ENCODE measurements at places on chromosomes 5 and 9. TPM values are rescaled to one million over a fixed set of nuclear protein-coding genes. Genes with fewer than 3 reads are reported as not detected.

SHISAL2B gene
- not detected for total RNA-seq

SERF1B gene
- total RNA-seq, result 7.2 TPM

CDH9 gene
- not detected for total RNA-seq

AGXT2 gene
- total RNA-seq, result not detected

SAPCD2 gene
- 15.2 TPM for total RNA-seq

LCN1 gene
- total RNA-seq, result not detected

GFRA3 gene
- total RNA-seq, result 0.18 TPM

TYRP1 gene
- not detected for total RNA-seq

ACTBL2 gene
- not detected for total RNA-seq

DNA sequence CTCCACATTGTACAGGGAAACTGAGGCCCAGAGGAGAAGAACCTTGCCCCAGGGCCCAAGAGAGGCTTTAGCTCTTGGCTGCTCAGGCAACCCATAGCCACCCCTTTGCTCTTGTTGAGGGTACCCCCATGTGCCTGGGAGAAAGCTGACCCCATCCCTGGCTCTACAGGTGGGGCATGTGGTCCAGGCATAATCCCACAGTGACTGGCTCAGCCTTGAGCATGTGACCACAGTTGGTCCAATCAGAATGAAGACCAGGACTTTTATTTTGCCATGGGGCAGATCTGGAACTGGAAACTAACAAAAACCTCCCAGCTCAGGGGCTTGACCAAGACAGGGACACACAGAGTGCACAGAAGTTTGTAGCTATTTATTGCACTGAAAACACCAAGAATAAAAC lies 29.3 kb downstream of the SLC6A7 start:
- no peak for DNase-seq

DNA sequence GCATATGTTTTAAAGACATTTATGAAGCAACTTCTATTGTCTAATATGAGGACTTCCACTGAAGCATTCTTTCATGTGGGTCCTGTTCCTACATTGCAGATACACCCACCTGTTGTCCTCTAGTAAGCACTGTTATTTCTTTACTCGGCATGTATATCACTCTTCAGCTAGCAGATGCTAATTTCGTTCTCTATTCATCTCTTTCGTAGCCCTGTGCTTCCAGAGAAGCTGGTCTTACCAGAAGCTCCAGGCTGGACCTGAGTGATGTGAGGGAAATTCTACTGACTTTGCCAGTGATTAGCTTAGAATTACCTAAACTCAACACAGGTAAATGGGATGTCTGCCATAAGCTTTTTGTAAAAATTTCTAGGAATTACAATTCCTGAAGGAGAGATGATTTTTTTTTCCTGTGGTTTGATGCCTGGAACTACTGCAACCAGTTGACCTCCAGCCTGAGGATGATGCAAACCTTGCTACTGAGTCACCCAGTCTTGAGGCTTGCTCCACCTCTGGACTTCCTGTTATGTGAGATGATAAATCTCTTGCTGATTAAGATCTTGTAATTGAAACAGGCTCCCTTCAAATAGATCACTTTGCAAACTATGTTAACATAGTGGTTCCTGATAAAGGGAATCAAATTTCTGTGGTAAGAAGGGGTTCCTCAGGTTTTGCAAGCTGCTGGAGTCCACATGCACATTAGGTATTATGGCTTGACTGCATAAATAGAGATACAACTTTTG lies 52.2 kb upstream of the SPINK5 start:
- DNase-seq, result no peak

DNA sequence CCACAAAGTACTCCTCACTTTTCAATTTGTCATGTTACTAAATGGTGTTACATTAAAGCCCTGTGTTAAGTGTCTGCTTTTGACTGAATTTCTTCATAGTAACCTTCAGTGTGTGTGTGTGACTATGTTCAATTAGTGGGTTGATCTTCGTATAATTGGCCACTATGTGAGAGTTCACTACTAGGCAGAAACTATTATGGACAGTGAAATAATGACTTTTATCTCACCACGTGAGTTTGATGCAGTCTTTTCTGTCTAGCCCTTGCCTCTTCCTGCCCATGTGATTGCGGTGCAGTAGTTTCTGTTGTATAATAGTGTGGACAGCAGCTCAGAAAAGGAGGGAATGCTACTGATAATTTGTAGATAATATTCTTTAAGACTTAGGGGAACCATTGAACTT lies 1.8 kb upstream of the MAML1 start:
- DNase-seq, result no peak

DNA sequence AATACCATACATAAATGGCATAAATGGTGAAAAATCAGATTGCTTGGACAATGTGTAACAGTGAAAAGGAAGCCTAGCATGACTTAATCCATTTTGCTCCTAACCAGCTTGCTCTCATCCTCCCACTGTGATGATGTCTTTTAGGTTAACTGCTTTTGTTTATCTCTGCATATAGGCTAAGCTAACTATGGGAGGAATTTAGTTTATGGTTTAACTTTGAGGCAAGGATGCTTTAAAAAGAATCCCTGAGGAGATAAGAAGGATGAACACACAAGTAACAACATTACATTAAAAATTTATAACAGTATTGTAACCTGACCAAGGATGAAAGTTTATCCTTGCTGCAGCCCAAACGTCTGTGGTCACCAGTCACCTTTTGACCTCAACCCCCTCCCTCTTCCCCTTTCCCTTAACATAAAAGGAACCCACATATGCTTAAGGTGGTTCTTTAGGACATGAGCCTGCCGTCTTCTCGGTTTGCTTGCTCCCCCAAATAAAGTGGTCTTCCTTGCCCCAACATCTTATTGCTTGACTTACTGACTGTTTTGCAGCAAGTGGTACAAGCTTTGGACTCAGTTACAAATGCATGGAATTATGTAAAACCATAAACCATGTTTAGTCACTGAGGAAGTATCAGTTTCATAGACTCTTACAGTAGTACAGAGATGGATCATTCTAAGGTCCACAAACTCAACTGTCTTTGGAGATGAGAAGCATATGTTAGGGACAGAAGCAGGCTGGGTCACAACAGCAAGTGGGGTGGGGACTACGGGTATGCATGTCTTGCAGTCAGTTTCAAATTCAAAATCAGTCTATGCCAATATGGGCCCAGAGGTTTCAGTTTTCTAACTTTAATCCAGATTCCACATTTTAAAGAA lies 31.3 kb downstream of the AGXT2 start:
- DNase-seq, result no peak

GRCh38 chr5:14399054-14399692 lies 182.4 kb upstream of the OTULINL start:
- no peak for DNase-seq

- DNase-seq, result no peak
These were observed 30.9 kb downstream of the S1PR3 start for GRCh38 chr9:89022001-89022759.

GRCh38 chr5:144460600-144460999 lies 289.9 kb downstream of the KCTD16 start:
- DNase-seq, result no peak

DNA sequence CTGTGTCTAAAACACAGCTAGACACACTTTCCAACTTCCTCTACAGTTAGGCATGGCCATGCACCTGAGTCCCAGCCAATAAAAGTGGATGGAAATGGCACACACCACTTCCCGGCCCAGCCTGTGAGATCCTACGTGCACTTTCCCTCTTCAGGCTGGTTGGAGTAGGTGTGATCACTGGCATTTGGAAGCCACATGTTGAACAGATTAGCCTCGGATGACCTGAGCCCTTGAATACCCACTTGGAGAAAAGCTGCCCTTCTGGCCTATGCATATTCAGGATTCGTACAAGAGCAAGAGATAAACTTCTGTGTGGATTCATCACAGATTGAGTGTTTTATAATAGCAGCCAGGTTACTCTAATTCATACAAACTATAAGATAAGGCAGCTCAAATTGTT lies 359.0 kb upstream of the SLC30A5 start:
- DNase-seq, result no peak

DNA sequence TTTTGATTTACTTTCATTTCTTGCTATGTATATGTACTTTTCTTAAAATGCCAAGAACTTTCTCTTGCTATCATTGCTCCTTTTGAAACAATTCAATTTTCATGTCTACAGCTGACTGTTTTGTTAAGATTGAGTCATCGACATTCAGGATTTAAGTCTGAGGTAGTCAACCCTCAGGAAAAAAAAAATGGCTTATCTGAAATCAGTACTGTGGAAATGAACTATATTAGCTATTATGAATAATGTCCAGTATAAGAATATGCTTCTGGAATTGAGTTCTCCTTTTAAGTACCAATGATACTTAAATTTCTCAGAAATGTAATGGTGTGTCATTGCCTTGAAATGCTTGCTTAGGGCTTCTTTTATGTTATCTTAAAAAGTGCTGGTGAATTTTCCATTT lies 37.9 kb downstream of the TNFAIP8 start:
- DNase-seq, result no peak

DNA sequence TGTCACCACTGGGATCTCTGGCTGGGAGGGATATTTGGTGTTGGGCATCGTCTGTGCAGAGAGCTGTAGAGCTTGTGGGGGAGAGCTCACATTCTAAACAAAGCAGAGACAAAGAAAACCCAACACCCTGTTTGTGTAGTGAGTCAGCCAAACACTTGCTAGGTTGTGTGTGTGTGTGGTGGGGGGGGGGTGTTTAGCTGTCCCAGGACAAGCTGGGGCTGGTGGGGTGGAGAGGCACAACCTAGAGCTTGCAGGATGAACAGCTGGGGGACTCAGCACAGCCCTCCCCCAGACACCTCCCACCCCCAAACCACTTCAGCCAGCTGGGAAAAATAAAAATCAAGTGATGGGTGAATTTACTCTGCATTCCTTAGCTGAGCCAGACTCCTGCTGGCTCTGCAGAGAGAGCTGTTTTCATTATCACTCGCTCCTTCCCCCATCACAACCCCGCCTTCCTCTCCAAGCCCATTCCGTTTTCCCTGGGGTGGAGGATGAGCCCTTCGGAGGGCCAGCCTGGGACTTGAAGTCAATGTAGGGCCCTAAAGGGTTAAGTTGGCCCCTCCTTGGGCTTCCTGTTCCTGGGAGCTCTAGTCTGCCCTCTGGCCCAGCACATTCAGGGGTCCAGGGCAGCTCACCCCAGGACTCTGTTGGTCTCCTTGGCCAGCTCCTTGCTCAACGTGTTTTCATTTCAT lies 2.6 kb downstream of the OLFML2A start:
- no peak for DNase-seq

- DNase-seq, result no peak
These were observed 82.1 kb upstream of the TNFSF8 start for GRCh38 chr9:115012486-115012885.

GRCh38 chr5:28269978-28270377 lies 1231.6 kb upstream of the CDH9 start:
- DNase-seq, result no peak

DNA sequence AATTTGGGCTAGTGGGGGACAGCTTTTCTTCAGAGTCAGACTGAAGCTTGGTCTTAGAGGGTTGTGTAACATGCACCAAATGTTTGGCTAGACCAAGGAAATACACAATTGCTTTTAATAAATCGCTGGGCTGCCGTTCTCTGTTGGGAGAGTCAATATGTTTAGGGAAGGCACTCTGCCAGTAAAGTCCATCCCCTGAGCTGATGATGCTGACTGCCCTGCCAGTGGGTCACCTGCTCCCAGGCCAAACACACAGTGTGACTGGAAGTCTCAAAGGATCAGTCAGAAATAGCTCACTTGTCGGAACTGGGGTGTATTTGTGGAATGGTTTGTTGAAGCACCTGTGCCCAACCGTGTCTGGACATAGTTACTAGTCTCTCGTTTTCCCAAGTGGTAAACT lies 17.9 kb upstream of the ZNF474 start:
- no peak for DNase-seq

GRCh38 chr5:114469372-114469771 lies 107.5 kb downstream of the KCNN2 start:
- DNase-seq, result no peak

DNA sequence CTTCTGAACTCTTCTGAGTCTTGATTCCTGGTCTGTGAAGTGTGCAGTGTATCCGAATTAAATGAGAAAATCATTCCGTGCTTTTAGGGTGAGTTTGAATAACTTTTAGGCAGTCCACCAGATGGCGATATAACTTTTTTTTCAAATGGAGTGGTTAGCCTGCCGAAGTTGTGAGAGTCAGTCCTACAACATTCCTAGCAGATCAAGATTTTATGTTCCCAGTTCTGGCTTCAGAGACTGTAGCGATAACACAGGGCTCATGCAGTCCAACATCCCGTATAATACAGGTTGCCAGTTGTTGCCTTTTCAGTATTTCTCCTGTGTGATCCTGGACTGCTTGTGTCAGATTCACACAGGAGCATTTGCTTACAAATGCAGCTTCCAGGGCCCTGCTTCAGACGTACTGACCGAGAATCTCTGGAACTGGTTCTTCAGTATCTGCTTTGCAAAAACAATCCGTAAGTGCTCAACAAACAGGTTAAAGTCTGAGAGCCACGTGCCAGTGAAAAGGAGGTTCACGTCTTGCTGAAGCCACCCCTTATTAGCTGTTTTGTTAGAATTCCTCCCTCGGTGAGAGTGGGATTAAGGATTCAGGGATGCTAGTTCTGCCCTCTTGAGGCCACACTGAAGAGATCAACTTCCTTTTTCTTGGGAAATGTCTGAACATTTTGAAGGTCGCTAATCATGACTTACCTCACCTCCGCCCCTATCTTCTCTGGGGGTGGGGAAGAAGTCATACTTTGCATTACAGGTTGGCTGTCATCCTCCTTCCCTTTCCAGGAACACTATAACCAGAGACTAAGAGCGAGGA lies 22.8 kb downstream of the SMIM3 start:
- no peak for DNase-seq

- no peak for DNase-seq
These were observed 90.2 kb downstream of the IQGAP2 start for GRCh38 chr5:76493190-76493837.

DNA sequence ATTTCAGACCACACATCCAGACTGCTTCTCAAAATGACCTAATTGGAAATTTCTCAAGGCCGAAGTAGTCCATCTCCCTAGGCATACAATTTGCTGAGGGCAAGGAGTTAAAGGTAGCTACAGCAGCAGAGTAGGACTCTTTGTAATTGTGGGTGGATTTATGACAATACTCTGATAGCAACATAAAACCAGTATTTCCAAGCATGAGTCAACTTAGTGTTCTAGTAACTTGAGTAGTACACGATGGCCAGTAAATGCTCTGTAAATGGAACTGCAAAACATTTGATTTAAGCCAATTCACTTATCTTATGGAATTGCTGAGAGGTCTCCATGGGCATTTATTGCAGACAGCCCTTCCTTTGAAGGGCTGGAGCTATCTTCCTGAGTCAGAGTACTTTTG lies 352.2 kb downstream of the PLK2 start:
- no peak for DNase-seq

DNA sequence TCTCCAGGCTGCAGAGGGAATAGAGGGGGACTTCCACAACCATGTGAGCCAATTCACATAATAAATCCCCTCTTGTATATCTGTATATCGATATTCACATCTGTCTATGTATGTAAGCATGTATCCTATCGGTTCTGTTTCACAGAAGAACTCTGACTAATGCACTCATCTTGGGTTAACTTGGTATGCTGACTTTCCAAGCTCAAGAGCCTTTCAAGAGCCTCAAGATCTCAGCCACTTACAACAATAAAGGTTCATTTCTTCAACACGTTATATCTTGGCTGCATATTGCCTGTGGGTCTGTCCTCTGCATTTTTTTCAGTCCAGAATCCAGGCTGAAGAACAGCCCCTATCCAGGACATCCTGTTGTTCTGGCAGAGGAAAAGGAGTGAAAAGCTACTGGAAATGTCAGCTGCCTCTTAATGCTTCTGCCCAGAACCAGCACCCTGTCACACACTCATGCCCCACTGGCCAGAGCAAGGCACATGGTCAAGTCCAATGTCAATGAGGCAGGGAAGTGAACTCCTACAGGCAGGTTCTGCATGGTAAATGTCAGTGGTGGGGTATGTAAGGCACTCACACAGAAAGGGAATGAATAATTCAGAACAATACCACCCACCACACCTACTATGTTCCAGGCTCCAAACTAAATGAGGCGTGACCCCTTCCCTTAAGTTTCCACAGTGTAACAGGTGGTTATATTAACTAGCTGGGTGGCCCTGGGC lies 91.6 kb upstream of the ICE1 start:
- no peak for DNase-seq
